ENCODE measurements at places on chromosomes 5 and 9.

DNA sequence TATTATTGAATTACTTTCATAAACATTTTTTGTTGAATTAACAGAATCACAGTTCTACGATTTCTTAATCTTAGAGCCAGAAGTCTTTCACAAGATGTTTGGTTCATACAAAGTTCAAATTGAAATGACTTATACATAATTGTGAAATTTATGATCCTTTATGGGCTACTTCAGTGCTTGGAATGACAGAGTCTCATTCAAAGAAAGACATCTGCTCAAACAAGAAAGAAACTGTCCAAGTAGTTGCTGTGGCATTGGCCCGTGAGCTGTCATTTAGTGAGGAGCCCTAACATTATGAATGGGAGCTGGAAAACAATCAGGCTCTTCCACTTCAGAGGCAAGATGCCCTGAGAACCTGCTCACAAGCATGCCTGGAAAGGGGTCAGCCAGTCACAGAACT is 63.4 kb downstream of the AUH start:
- DNase-seq: peak; percentile 14

GRCh38 chr5:16489322-16489791 is 23.8 kb upstream of the ZNF622 start:
- DNase-seq: peak; percentile 84

GRCh38 chr5:23466401-23466912 is 41.0 kb upstream of the PRDM9 start:
- DNase-seq: no peak

DNA sequence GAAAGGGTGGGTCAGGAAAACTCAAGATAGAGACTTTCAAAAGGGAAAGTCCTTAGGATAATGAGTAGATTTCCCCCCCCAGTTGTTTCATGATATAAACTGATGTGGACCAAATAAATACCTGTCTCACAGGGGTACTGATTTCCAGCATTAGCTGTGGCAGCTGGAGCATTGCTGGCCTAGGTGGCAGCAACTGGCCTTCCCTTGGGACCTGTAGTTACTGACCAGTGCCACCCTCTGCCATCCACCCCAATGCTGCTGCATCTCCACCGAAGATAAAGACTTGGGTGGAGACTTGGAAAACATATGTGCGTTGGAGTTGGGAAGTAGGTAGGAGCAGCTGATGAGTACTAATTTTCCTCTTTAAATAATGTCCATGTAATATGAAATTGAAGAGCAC is 71.8 kb downstream of the SYK start:
- DNase-seq: no peak

- DNase-seq: no peak
Observed at GRCh38 chr5:156135531-156135930, 191.4 kb upstream of the SGCD start.

DNA sequence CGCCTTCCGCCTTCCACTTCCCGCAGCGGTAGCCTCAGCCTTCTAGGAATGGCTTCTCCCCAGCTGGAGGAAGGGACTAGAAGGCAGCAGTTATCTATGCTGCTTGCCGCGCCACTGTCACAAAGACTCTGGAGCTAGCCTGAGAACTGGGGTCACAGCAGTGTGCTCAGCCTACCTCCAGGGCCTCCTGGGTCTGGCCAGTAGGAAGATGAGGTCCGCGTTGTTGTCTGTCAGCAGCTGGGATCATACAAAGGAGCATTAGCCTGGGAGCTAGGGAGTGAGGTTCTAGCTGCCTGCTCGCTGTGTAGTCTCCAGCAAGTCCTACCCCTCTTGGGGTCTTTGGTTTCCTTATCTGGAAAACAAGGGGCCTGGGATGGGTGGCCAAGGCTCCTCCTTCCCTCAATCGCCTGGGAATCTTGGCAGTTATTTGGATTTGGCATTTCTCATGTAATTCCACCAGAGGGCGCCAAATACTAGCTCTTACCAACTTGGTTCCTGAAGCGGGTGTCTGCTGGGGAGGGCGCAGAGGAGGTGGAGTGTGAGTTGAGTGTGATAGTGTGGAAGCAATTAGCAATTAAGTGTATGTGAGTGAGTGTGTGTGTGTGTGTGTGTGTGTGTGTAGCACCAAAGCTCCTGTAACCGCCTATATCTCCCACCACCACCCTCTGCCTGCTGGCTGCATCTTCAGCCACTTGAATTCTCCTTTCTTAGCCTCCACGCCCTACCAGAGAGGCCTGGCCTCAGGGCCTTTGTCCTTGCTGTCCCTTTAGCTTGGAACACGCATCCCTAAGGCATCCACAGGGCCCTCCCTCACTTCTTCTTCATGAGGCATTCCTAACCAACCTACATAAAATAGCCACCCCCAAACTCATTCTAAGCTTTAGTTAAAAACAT is 97.1 kb downstream of the ENTREP1 start:
- DNase-seq: peak; percentile 87

DNA sequence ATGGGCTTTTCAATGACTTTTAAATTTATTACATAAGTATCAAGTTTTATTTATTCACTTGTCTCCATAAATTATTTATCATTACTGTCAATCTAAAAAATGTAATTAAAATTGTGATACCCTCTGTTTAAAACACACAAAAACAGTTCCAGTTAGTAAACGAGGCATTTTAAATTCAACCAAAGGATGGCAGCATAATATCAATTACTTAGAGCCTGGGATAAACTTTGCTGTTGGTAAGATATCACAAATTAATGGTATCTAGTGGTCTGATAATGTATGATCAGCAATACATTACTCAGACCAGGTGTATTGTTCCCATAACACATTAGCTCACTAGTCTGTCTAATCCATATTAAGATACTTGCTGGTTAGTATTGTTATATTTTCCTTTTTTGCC is 9.6 kb upstream of the IFNE start:
- no peak for DNase-seq

GRCh38 chr5:6737043-6737941 is 24.1 kb downstream of the TENT4A start:
- no peak for DNase-seq

GRCh38 chr9:23232831-23233230 is 593.2 kb downstream of the ELAVL2 start:
- no peak for DNase-seq

- no peak for DNase-seq
Observed at GRCh38 chr9:88810826-88811225, 180.4 kb upstream of the S1PR3 start.

DNA sequence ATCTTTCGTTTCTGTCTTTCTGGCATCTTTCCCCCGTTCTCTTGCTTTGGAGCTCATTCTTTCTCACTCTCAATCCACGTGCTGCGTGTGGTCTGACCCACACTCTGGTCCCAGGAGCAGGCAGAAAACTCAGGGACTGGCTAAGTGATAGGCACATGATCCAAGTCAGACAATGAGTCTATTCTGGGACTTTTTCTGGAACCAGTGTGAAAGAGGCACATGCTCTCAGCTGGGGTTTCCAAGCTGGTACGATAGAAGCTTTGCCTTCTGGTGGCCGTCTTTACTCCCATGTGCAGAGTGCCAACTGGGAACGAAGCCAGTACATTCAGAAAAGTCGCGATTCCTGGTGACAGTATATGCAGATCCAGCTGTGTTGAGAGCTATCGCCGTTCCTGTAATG is 94.4 kb downstream of the PDZD2 start:
- peak; percentile 41 for DNase-seq

GRCh38 chr5:16315501-16315900 is 135.9 kb upstream of the MARCHF11 start:
- peak; percentile 23 for DNase-seq

DNA sequence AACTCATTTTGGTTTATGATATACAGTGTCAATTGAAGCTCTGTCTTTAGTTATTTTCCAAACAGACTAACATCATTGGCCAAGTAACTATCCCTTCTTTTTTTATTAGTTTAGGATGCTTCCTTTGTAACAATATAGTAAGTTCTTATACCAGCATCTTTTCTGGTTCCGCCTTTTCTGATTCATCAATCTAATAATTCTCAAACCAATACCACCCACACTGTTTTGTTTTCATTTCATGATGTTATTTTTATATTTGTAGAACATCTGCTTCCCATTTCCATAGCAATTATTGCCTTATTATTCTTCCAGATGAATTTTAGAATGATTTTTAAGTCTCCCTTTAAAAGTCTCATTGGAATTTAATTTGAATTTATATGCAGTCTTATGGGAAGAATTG is 218.1 kb downstream of the RFK start:
- no peak for DNase-seq

DNA sequence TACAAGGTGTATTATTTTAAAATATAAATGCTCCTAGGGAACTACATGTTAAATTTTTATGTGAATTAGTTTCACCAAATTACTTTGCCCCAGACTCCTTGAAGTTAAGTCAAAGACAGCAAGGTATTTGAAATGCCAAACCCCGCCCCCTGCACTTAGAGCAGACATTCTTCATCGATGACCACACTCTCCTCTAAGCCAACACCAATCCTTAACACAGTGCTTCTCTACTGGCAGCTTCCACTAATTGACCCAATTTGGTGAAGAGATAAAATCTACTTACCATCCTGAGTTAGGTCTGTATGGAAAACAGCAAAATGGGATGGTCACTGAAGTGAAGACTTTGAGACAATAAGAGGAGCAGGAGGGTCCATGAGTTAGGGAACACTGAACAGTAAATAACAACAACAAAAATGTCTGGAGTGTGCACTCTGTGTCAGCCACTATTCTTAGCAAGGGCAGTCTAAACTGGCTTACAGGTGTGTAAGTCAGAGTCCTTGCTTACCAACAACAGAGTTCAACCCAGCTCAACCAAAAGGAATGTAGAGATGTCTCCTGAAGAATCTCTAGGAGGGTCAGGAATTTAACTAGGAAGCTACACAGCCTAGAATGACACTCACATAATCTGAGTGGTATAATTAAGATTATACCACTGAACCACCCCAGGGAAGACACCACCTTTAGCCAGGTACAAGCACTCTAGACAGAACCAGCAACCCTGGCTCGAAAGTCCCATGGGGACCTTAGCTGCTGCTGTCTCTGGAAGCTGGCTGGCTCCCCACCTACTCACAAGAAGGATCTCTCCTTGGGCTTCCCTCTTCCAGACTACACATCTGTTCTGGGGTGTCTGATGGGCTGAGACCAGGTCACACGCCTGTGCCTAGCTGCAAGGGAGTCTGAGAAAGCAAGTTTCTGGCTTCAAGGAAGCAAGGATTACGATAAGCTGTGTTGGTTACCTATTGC is 8.8 kb upstream of the UBE2QL1 start:
- DNase-seq: no peak

GRCh38 chr5:108472237-108472636 is 90.3 kb upstream of the FBXL17 start:
- DNase-seq: no peak

- DNase-seq: no peak
Observed at GRCh38 chr5:112918679-112919078, 3.3 kb downstream of the REEP5 start.

GRCh38 chr9:96137671-96138429 is 164.1 kb downstream of the HSD17B3 start:
- DNase-seq: no peak

GRCh38 chr5:147918899-147919298 is 12.6 kb upstream of the C5orf46 start:
- no peak for DNase-seq

- DNase-seq: no peak
Observed at GRCh38 chr5:17470064-17470463, 28.0 kb upstream of the TAF11L2 start.

DNA sequence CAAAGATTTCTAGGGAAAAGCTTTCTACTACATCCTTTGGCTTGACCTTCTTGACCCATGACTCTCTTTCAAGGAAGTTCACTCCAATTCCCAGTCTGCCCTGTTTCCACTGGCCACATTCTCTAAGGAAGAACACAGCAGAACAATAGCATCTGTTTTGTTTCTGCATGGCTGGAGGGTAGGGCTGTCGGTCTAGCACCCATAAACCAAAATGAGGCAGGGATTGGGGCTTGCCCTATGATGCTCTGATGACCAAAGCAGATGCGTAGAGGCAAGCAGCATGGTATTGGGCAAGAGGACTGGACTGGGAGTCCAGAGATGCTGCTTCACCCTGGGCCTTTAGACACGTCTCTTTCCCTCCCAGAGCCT is 24.1 kb downstream of the GOLGA2 start:
- DNase-seq: peak; percentile 70

DNA sequence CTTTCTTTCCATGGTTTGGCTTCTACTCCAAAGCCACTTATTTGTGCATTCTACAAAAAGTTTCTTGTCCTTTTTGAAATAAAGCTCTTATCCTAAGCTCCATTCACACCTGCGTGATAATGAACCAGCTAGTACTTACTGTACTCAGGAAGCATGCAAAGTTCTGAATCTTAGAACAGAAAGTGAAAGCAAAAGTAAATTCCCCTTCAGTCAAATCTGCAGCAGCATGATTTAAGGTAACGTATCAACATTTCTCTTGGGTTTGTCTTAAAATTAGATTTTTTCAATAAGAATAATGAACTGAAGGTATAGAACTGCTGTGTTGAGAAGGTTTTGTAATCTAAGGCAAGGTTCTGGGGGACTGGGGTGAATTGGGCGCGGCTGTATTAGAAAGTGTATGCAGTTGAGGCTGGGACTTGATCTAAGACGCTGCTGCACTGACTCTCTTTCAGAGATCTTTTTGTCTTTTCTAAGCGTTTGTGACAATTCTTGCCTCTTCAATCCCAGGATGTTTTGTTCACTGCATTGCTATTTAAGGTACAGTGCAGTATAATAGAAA is at the start of gene ERAP2:
ERAP2 (plus strand) TSS at position 209 of the 559 bp plus-strand sequence. CDS start 3,186 bp downstream, outside the sequence.
- peak; percentile 23 for DNase-seq

GRCh38 chr9:37995348-37995737 is 73.7 kb downstream of the SHB start:
- DNase-seq: no peak

DNA sequence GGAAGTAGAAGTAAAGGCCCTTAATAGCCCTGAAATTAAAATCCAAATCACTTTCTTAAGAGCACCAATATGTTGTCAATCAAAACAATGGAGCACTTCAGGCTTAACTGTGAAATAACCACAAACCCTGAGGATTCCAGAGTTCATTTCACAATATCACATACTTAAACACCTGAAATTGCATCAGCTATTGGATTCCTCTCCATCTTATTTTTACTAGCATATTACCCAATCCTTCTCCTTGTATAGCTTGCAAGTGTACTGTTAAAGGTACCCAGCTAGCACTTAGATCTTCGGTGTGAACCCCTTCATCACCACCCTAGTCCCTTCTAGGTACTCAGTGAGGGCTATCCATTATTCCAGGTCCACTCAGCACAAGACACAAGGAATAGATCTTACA is 287.3 kb downstream of the EFNA5 start:
- DNase-seq: no peak

- DNase-seq: peak; percentile 87
Observed at GRCh38 chr9:97508852-97509251, 7.4 kb downstream of the TMOD1 start.

- DNase-seq: no peak
Observed at GRCh38 chr5:58499941-58500340, 8.7 kb downstream of the GAPT start.
